Stimulated activated CD8-positive, alpha-beta memory T cell treated with anti-CD3 and anti-CD28 coated beads, Interleukin-15, amount 100 ng/mL, for 1 hour (primary cell): ENCODE measurements at places on chromosomes 12 and 14.

GRCh38 chr12:119089380-119090013 is 89.2 kb upstream of the HSPB8 start:
- no peak for DNase-seq

GRCh38 chr12:46174061-46174662 is 94.7 kb downstream of the SLC38A1 start:
- DNase-seq, result no peak

DNA sequence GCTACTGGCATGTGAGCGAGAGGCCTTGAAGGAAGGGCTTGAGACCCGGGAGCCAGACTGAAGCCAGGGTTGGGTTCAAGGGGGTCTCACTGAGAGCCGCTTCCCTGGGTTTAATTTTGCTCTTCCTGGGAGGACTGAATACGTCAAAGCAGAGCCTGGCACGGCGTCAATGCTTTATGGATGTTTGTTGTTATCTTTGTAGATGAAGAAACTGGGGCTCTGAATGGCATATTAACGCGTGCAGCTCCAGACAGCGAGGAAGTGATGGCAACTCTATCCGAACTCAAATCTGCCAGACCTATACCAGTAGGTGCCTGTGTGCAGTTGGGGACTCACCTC is 152.8 kb upstream of the PARP11 start:
- no peak for DNase-seq

DNA sequence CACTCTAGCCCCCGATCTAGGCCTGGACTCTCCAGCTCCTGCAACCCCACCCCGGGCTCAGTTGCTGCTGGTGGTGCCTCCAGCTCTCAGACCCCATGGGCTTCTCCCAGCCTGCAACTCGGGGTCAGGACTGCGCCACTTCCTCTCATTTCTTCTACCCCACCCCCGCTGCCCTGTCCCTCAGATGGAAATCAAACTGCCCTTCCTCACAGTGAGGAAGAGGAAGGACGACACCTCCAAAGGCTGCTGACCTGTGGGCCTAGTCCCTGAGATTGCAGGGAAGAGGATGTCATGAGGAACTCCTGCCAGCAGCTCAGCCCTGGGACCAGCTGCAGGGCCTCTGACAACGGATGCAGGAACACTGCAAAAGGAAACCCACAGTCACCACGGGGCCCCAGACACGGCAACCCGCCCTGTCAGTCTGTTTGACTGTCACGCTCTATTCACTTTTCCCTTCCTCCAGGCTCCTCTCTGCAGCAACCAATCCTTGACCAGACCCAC is 29.3 kb upstream of the PNMA1 start:
- no peak for DNase-seq

DNA sequence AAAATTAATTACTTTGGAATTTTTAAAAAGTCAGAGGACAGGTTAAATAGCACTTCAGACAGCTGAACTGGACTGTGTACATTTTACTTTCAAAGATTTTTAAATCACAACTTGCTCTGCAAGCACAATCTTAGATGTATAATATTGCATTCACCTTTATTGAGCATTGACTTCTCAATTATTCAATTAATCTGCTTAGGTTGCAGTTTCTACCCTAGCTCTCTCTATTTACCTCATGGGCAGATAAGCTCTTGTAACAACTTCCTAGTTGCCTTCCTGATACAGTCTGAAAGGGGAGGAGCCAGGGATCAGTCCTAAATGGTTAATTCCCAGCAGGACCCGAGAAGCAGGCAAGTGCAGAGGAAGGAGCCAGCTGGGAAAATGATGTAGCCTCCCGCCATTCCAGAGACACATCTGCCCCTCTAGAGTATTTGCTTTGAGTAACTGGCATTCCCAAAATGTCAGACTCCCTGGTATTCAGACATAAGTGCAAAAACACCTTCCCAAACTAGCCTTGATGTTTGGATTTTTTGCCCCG is 302.8 kb downstream of the GALC start:
- DNase-seq, result no peak

DNA sequence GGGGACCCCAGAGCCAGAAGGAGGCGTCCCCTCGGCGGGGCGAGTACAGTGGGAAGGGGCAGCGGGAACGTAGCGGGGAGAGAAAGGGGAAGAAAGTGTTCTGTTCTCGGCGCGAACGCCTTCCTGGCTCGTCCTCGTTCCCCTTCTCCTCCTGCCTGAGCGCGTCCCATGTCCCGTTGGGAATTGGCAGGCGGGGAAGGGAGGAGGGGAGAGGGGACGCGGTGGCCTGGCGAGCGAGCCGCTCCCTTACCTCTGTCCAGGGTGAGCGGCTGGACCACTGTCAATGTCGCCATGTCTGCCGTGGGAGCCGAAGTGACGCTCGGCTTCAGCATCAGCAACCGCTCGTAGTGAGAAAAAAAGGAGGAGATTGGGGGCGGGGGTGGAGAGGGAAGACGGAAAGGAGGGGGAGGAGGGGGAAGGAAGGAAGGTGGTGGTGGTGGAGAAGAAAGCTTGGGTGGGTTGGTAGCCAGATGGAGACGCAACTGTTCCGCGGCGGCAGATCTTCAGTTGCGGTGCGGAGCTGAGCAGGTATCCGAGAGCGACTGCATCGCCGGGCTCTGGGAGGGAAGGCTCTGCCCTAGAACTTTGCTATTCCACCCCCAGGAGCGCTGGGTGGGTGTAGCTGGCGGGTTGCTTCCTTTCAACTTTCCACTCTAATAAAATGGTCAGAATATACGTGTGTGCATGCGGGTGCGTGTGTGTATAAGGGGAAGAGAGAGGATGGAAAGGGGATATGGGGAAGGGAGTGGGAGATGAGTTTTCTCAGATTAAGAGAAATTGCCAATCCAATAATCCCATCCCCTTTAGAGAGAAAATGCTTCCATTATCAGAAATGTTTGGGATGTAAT is at the start of gene LIN7A:
Gene LIN7A (minus strand): TSS at position 544 of the 848 bp plus-strand sequence. CDS start 212 bp downstream, at position 332.
- no peak for DNase-seq

GRCh38 chr12:109760031-109760929 is 46.7 kb downstream of the FAM222A start:
- DNase-seq, result no peak

DNA sequence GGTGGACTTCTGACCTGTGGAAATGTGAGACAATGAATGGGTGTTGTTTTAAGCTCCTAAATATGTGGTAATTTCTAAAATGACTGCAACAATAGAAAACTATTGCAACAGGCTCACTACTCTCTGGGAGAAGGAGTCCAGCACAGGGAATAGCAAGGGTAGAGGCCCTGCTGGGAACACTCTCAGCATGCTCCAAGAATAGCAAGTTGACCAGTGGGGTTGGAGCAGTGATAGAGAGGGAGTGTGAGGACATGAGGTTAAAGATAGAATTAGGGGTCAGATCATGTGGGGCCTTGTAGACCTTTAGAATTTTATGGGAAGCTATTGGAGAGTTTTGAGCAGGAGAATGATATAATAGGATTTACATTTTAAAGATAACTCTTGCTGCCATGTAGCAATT is 346.7 kb upstream of the CCDC196 start:
- no peak for DNase-seq

GRCh38 chr14:43481864-43482263 is 1025.2 kb downstream of the FSCB start:
- no peak for DNase-seq

DNA sequence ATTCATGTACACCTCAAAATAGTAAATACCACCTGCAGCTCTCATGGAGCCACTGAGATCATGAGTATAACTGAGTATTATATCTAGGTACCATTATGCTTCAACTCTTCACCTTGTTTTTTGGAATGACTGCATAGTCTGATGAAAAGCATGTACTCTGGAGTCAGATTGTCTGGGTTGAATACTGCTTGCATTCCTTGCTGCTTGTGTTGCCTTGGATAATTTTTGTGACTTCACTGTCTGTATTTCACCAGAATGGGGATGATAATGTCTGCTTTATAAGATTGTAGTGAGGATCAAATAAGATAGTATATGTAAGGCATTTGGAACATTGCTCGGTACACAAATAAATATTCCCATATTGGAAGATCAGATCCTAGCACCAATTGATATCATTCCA is 54.2 kb downstream of the SUSD6 start:
- no peak for DNase-seq

DNA sequence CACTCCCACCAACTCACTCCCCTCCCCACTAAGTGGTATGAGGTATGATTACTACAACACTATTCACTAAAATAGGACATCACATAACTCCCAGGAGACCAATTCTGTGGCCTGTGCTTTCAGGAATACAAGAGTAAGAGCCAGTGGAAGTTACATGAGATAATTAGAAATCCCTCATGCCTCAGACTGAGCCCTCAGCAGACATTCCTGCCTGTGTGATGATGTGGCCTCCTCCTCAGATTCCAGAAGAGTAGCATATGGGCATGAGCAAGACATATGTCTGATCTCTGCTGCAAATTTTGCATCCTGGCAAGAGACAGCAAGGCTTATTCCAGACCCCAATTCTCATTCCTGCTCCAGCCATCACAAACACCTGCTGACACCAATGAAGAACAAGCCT is 46.0 kb upstream of the BMP4 start:
- DNase-seq, result no peak

GRCh38 chr12:42916143-42916542 is 326.6 kb upstream of the PRICKLE1 start:
- no peak for DNase-seq

DNA sequence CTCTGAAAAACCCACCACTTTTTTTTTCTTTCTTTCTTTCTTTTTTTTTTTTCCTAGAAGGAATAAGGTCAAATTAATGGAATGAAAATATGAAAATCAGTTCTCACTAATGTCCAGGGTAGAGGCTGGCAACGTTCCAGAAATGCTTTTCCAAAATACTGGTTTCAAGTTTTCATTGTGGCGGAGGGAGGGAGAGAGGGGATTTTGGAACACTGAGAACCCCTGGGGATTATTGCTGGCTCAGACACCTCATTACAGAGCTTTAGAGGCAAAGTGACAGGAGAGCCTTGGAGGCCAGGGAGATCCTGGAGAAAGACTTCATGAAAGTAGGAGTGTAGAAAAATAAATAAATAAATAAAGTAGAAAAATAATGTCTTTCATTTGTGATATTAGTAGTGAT is 45.4 kb downstream of the ALX1 start:
- DNase-seq, result no peak

DNA sequence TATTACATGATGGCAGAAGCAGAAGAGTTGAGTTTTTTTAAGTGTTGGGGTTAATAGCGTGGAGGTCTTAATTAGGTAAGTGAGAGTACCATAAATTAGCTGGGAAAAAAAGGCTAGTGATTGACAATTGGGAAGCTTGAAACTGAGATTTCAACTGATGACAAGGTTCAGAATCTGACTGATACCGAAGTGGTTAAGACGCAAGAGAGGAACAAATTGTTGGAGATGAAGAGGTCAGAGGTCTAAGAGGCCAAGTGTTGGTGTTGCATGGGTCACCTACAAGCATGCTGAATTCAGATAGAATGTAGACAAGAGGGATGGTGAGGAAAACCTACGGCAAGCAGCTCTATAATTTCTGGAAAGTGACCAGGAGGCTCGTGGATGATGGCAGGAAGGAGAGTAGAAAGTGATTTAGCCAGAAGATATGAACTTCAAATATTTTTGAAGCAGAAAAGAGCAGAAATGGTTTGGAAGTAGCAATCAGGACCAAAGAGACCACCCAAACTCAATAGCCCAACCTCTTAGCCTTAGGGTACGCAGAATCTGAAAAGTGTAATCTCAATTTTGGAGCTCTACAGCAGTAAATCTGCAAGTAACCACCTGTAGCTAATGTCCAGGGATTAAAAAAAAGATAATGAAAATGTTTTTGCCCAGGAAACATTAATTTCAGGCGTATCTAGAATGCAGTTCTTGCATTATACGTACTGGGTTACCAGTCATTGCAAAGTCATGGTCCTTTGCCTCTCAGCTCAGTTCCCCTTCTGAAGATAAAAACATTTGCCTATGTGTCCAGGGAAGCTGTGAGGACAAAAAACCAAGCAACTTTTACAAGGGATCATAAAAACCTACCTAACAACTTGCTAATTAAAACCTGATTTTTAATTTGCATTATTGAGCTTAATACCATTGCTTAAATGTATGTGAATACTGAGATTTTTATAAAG is 1.7 kb upstream of the TMPO start:
- DNase-seq, result no peak

GRCh38 chr12:38350342-38351174 is 34.0 kb downstream of the ALG10B start:
- no peak for DNase-seq

DNA sequence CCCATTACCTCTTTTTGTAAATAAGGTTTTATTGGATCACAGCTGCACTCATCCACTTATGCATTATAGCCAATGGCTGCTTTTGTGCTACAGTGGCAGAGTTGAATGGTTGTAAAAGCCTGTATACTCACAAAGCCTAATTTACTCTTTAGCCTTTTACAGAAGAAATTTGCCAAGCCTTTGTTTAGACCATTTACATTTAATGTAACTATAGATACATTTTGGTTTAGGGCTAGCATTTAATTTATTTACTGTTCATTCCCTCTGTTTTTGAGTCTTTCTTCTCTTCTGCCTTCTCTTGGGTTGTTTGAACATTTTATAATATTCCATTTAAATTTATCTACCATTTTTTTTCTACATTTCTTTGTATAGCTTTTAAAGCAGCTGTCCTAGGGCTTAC is 217.1 kb upstream of the AMIGO2 start:
- no peak for DNase-seq

- DNase-seq, result no peak
These were observed 706 bp downstream of the PRMT5 start for GRCh38 chr14:22928237-22929103.

GRCh38 chr14:68234101-68234905 is 414.7 kb downstream of the RAD51B start:
- DNase-seq, result no peak

GRCh38 chr12:5433845-5434646 is 2.1 kb downstream of the NTF3 start:
- no peak for DNase-seq

DNA sequence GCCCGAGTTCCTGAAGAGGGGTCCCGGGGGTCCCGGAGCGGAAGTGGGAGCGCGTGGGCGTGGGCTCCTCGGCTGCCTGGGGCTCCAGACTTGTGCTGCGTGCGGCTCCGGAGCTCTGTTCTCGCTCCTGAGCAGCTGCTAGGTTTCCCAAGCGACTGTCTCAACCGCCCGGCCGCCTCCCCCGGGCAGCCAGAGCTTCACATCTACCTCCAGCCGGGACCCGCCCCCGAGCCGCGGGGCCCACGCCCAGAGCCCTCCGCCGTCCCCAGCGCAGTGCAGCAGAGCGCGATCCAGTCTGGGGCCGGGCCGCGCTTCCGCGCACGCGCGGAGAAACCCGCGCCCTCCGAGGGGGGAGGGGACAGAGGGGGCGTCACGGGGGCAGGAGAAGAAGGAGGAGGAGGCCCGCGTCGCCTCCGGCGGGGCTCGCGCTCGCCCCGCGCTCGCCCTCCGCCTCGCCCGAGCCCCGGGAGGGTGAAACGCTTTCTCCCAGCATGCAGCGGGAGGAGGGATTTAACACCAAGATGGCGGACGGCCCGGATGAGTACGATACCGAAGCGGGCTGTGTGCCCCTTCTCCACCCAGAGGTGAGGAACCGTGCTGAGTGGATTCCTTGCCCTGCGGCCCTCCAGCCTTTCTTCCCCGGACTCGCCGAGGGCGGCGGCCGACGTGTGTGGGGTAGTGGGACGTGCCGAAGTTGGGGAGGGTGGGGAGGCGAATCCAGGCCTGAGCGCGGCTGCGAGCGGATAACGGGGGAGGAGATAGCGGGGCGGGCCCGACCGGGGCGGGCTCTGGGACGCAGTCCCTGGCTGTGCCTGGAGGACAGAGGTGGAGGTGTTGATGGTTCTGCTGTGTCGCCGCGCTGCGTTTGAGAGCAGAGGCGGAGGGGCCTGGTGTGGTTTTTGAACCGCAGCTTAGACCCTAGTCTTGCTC is at the start of gene ZDHHC17:
Gene ZDHHC17 (plus strand): TSS at position 370 of the 930 bp plus-strand sequence. CDS start 122 bp downstream, at position 492.
- DNase-seq, result peak; percentile 86

- DNase-seq, result no peak
These were observed 108.8 kb downstream of the RBM19 start for GRCh38 chr12:113857371-113857770.

- DNase-seq, result no peak
These were observed 272.6 kb downstream of the FOXG1 start for GRCh38 chr14:29039171-29039570.
